ENCODE measurements at places on chromosomes 3 and 15.

DNA sequence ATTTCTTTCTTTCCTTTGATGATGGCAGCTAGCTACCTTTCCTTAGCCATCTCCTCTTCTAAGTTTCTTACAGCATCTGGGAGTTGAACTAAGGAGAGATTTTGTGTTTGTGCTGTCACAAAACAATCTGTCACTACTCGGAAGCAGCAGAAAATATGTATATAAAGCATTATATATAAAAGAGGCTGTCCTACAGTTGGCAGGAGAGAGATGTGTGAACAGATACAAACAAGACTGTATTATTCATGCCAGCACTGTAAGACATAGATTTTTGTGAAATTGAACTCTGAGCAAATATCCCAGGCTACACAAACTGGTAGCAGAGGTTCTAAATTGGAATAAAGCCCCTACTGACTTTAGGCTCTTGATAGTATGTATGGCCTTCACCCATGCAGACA, 577.5 kb upstream of the NECTIN3 start:
- no peak for DNase-seq

GRCh38 chr3:128784232-128784631, 58.2 kb downstream of the RAB7A start:
- peak; percentile 28 for DNase-seq

DNA sequence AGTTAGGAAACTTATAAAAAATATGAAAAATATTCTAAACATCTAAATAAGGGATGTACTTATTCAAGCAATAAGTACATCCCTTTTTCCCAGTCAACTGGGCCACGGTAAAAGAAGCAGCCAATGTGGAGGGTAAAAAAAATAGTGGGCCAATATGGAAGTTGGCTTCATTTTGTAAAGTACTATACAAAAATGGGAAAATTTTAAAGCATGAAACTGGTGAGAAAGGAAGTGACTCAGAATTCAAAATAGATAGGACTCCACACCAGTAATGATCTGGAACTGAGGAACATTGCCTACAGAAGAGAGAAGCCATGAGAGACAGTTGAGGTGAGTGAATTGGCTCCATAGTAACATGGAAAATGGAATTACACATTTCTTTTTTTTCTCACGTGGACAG, 108.9 kb downstream of the FNDC3B start:
- DNase-seq = no peak

GRCh38 chr3:197533396-197533795, 22.4 kb downstream of the BDH1 start:
- DNase-seq = no peak

- DNase-seq = no peak
Observed at GRCh38 chr3:134998158-134998557, 203.1 kb downstream of the EPHB1 start.

- DNase-seq = no peak
Observed at GRCh38 chr15:67013696-67014095, 51.7 kb upstream of the SMAD3 start.

DNA sequence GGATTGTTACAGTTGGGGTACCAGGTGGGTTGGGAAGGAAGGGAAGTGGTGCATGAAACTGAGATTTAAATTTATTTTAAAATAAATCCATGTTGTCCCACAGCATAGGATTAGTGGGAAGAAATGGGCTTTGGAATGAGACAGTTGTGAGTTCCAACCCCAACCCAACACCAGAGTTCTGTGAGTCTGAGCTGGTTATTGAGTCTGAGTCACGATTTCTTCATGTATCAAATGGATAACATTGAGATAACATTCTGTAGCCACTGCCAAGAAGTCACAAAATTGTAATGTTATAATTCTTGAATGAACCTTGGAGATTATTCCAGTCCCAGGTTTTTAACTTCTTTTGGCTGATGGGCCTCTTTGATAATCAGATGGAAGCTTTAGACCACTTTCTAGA, 13.7 kb downstream of the IFT122 start:
- no peak for DNase-seq

DNA sequence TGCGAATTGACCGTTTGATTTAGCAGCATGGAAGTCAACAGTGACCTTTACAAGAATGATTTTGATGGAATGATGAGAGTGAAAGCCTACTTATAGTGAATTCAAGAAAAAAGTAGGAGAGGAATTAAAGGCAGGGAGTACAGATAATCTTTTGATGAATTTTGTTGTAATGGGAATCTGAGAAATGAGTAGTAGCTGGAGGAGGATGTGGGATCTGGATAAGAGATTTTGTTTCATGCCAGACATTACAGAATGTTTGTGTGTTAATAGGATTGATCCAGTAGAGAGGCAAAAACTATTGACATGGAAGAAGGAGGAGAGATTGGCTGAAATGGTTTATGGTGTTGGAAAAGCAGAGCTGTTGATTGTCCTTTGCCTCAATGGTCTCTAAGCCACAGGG, 17.4 kb upstream of the ZNF609 start:
- no peak for DNase-seq

GRCh38 chr3:32097768-32098167, 8.7 kb upstream of the GPD1L start:
- no peak for DNase-seq

GRCh38 chr3:119808244-119808643, 26.3 kb downstream of the NR1I2 start:
- DNase-seq = no peak

GRCh38 chr3:183455089-183455488, 26.7 kb upstream of the MCF2L2 start:
- DNase-seq = no peak

DNA sequence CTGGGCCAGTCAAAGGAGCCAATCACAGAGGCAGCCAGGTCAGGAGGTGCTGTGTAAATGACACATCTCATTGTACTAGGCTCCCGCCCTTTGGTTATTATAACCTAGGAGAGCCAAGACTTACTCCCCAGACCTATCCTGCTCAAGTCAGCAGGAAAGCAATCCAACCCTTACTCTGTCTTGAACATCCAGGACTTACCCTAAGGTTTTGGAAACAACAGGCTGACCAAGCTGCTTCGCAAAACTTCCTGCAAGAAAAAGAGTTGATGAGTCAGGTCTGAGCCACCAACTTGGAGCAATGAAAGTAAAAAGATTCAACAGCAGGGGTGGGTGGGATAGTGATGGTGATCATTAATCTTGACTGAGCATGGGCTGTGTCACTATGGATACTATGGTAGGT, 144.4 kb downstream of the MYLK start:
- no peak for DNase-seq

DNA sequence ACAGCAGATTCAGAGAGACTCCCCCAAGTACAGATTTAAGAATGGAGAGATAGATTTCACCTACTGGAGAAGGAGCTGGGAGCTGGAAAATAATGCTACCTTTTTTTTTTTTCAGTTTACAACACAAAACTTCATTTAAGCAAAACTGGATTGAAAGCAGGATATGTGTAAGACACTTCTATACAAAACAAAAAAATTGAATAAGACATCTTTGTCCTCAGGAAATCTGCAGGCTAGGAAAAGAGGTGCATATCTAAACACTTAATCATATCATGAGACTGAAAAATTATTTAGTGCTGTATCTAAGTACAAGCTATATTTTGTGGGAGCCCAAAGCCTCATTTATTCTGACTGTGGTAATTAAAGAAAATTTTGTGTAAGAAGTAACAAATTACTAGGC, 516.1 kb downstream of the ZIC1 start:
- no peak for DNase-seq

GRCh38 chr3:27653803-27654558, 68.1 kb downstream of the EOMES start:
- DNase-seq = no peak

GRCh38 chr15:48965972-48966371, 2.3 kb upstream of the SHC4 start:
- no peak for DNase-seq

GRCh38 chr3:49175530-49175929, 4.1 kb downstream of the KLHDC8B start:
- DNase-seq = no peak

DNA sequence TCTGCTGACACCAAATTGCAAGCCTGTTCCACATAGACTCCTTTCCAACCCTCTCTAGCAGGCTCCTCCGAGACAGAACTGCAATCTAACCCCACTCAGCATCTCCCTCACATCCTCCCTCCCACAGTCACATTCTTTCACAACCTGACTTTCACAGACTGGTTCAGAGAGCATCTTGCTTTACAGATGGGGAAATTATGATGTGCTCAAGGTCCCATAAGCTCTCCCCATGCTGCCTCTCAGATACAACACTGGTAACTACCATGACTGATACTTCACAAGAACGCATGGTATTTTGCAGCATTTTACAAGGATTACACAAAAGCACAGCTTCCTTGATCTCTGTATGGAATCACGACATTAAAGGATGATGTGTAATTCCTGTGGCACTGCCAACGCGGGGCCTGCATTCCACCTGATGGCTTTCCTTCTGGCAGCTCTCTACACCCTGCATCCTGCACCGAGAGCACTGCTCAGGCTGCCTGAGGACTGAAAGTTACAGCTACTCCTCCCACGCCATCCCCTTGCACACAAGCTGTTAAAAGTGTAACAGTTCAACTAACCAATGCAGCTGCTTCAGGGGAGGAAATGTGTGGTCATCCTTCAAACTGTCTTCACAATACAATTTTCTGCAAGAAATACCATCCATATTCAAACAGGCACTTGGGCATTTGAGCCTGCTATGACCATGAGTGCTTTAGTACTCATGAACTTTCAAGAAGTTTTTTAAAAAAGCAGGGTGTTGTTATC, 27.6 kb downstream of the TBC1D2B start:
- DNase-seq = peak; percentile 50

DNA sequence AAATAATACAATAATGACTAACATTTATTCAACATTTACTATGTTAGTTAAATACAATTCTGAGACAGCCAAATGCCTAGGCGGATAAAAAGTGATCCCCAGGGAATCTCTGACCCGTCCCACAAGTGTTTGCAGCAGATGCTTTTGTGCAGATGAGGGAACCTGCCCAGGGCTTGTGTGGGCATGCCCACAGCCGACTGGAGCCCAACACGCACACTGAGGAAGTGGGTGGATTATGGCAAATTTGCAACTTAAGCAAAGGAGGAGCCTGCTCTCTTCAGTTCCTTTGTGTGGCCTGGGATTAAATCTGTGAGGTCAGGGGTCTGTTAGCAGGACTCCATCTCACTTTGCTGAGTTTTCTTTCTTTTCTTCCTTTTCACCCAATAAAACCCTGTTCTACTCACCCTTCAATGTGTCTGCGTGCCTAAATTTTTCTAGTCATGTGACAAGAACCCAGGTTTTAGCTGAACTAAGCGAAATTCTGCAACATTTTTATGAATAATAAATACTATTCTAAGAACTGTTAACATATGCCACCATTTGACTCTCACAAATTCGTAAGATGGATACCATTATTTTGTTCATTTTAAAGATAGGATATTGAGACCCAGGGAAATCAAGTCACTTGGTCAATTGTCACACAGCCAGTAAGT, 13.9 kb upstream of the RTP1 start:
- no peak for DNase-seq

GRCh38 chr3:113287803-113288648, 76.7 kb downstream of the BOC start:
- DNase-seq = no peak

- DNase-seq = no peak
Observed at GRCh38 chr15:90412356-90413194, 24.5 kb downstream of the IQGAP1 start.

DNA sequence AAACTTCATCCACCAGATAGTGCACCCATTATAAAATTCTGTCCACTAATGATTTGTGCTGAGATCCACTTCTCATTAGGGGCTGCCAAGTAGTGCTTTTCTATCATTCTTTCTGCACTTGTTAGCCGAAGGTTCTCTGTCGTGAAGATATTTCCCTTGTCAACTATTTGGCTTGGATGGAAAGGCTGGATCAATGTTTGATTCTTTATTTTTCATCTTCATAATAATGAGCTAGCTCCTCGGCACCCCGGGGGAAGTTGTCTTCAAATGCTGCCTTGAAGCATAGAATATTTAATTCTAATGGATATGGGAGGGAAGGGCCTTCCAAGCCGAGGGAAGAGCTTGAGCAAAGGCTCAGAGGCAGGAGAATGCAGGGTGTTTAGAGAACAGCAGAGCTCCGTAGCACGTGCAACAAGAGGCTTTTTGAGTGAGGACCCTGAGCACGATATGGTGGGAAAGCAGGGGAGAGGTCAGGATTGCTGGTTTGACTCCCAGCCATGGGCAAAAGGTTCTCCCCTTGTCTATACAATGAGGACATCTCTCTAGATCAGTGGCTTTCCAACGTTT, 16.3 kb upstream of the MUC20 start:
- no peak for DNase-seq

GRCh38 chr3:9809239-9809614, 835 bp upstream of the TTLL3 start:
- DNase-seq = no peak

GRCh38 chr3:117298273-117298672, 588.7 kb downstream of the TUSC7 start:
- DNase-seq = no peak

DNA sequence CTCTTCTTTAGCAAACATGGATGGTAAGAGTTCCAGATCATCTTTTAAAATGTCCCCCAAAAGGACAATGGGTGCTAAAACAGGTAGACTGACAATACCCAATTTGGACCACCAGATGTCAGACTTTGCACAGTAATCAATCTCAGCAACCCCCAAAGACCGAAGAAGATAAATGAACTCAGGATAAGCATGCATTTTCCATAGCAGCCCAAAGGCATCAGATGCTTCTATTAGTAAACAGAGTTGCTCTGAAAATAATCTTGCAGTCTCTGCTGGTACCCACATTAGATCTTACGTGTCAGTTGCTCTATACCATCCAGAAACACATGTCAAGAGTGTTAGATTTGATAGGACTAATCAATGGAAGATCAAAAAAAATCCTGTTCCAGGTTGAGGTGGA, 20.6 kb downstream of the MYH15 start:
- no peak for DNase-seq

- no peak for DNase-seq
Observed at GRCh38 chr3:25594007-25594502, 70.7 kb downstream of the TOP2B start.

- no peak for DNase-seq
Observed at GRCh38 chr15:77759896-77760592, 127.3 kb upstream of the LINGO1 start.

- no peak for DNase-seq
Observed at GRCh38 chr3:126356373-126357264, 589 bp downstream of the KLF15 start.

DNA sequence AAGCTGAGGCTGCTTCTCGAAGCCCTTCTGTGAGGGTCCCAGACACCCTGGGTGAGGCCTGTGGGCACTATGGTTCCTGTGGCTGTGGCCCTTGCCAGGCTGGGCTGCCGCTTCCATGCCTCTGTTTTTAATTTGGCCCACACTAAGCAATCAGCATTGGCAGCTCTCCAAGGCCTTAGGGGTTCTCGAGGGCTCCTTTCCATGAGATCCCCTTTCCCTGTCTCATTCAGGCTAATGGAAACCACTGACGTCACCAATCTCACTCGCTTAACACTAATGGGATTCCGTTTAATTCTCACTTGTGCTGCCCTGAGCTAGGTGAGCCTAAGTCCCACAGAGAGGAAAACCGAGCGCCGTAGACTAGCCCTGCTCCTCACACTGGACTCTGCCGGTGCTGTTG, 60.2 kb upstream of the RAB6B start:
- DNase-seq = no peak

DNA sequence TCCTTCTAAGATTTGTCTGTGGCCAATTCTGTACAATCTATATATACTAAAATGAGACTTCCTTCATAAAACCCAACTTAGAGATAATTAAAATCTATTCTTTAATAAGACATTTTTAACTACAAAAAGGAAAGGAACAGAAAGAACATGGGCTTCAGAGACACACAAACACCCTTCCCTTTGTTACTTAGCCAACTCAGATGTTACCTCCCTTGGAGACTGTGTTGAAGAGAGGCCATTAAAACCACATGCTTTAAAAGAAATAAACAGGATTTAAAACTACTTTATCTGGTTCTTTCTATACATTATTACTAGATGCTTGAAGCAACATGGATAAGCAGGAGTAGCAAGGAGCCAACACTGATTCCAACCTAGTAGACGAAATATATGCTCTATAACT, 42.0 kb downstream of the LRRFIP2 start:
- no peak for DNase-seq

Measured in activated T-helper 9 cell treated with anti-CD3 and anti-CD28 coated beads, Interleukin-2, amount 50 U/mL, for 16 hours (primary cell).